CD14-positive monocyte (primary cell): ENCODE measurements at places on chromosomes 3 and 15. TPM values are rescaled to one million over a fixed set of nuclear protein-coding genes. Genes with fewer than 3 reads are reported as not detected.

GOLGA8G gene
- not detected in 2 replicates for polyA plus RNA-seq

DPPA2 gene
- not detected for polyA plus RNA-seq

AMIGO3 gene
- not detected for polyA plus RNA-seq

STT3B gene
- polyA plus RNA-seq, result 97.0 TPM

PPM1L gene
- polyA plus RNA-seq, result 9.9 TPM
